ENCODE measurements at places on chromosomes 16 and 17.

- no peak for DNase-seq
These were observed 9.6 kb upstream of the ALDH3A1 start for GRCh38 chr17:19757536-19758180.

DNA sequence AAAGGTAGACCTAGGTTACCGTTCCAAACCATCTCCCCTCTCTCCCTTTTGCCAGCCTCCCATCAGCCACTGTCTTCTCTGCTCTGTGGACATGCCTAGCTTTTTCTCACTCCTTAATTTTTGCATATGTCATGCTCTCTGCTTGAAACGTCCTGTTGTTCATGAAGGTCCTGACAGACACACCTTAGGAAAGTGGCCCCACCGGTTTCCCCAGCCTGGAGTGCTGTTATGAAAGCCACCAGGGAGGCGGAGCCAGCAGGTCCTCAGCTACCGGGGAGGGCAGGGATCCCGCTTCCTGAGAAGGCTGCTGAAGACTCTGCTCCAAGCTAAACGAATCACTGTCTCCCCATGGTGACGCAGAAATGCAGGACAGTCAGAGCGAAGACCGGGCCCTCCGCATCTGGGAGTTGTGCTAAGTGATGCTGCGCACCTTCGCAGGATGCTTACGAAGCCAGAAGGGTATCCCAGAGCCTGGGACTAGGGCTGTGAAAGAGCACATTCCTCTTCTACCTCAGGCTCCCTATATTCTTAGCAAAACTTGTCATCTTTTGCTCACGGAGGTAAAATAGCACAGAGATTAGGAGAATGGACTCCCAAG is 2.3 kb upstream of the SLC16A11 start:
- DNase-seq, result no peak

GRCh38 chr16:29858149-29858849 is 4.7 kb downstream of the CDIPT start:
- DNase-seq, result no peak

DNA sequence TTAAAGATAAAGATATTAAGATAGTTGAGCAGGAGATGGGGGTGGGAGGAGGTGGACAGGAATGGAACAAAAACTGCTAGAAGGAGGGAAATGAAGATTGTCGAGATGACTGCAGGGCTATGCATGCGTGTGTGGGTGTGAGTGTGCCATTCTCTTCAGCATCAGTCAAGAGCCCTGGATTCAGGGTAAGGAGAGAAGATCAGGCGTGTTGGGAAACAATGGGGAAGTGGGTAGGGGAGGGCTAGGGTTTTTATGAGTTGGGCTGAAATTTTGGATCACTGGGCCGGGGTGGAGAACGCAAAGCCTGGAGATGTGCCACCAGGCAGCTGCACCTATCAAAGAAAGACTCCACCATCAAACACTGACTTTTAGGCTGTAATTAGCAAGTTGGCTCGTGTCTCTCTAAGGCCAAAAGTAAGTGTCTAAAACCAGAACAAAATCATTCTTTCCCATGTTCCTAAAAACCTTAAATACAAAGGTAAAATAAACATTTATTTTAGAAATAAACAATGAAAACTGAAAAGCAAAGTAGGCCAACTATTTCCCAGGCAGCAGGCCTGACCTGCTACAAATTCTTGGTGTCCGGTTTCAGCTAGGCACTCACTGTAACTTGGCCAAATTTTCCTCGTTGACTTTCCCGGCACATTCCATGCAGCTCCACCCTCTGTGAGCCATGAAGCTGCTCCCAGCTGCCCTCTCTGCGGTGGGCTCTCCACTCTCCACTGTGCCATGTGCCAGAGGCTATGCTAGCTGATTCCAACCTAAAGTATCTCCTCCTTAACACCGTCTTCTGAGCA is 4.2 kb downstream of the CDRT4 start:
- no peak for DNase-seq

GRCh38 chr17:40230670-40231069 is 11.6 kb downstream of the WIPF2 start:
- no peak for DNase-seq

GRCh38 chr17:51921500-51921899 is 237.0 kb downstream of the CA10 start:
- DNase-seq, result no peak

GRCh38 chr16:86011532-86011931 is 112.6 kb downstream of the IRF8 start:
- no peak for DNase-seq

DNA sequence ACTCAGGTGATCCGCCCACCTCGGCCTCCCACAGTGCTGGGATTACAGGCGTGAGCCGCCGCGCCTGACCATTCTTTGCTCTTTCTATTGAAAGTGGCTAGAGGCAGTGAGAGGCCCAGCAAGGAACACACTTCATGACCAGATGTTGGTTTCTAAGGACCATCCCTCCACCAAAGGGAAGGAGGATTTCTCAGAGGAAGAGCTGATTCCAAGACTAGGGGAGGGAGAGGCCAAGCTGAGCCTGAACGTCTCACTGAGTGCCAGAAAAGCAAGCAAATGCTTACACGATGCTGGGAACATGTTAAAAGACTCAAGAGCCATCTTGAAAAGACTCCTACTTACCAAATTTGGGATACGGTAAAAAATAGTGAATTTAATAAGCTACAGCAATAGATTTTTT is 79.2 kb downstream of the MRM3 start:
- no peak for DNase-seq

- no peak for DNase-seq
These were observed 9.9 kb upstream of the TMEM114 start for GRCh38 chr16:8600144-8600775.

DNA sequence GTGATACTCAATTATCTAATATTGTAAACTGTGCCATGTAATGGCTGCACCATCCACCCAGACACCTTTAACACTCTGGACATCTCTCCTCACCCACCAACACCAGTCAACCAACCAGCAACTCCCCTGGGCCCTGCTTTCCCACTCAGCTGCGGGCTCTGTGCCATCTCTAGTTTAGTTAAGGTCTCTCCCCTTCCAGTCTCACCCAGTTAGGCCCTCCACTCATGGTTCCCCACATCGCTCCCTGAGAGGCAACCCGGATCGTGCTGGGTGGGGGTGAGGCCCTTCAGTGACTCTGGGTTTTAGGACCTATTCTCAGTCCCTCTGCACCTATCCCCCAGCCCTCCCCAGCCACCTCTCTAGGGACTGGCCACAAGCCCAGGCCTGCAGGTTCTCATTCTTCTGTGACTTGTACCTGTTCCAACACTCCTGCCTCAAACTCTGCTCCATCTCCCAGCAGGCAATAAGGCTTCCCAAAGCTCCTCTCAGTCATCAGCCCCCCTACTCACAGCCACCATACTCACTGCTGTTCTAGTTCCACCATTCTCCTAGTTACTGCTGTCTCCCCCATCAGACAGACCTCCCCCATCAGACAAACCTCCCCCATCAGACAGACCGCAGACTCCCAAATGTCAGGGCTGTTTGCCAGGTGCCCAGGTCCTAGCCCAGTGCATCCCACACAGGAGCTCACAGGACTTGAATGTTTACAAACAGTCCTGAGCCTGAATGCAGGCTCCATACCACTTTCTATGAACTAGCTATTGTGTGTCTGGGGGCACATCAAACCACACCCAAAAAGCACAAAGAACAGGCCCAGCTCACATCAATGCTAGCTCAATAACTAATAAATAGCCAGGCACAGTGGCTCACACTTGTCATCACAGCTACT is 2.6 kb downstream of the TK2 start:
- DNase-seq, result no peak

- DNase-seq, result no peak
These were observed 18.2 kb downstream of the IRX3 start for GRCh38 chr16:54268340-54268739.

- no peak for DNase-seq
These were observed 10.1 kb upstream of the TANGO6 start for GRCh38 chr16:68833251-68833650.

DNA sequence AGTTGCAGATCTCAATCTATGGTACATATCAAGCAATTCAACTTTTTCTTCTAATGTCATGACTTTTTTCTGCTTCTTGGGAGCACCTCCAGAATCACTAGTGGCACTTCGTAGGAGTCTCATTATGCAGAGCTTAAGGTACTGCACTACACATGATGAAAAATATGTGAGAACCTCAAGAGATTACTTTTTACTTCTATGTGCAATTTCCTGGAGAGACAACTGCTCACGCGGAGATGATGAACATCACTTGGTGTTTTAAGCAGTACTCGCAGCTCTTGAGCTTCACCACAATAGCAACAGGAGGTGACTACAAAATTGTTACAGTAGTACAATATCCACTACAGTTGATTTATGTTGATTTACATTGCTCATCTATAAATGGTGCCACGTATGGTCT is 79.7 kb downstream of the MRTFB start:
- no peak for DNase-seq

GRCh38 chr16:22225060-22225459 is 19.0 kb downstream of the EEF2K start:
- no peak for DNase-seq

GRCh38 chr17:79085154-79085920 is 10.7 kb downstream of the ENGASE start:
- DNase-seq, result no peak

DNA sequence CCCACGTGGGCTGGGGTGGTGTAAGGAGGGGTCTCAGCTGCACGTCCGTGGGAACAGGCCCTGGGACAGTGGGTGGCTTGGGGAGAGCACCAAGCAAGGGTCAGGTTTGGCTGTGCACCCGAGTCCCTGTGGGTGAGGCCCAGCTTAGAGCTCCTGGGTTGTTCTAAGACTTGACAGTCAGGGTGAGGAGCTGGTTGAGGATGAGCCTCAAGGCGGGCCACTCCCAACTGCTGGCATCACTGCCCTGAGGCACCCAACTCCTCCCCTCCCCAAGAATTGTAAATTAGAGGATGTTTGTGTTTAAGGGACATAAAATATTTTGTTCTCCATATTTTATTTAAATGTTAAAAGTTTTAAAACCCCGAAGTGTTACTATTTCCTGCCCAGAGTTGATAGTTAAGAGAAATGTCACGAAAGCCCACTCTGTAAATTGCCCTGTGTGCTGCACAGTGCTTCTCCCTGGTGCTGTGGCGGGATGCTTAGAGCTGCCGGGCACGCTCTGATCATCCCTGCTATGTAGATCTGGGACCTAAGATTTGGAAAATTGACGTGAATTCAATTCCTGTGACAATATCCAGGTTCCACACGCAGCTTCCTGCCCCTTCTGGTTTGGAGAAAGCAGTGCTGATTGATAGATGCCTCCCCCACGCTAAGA is 15.9 kb downstream of the ZC3H18 start:
- DNase-seq, result no peak

DNA sequence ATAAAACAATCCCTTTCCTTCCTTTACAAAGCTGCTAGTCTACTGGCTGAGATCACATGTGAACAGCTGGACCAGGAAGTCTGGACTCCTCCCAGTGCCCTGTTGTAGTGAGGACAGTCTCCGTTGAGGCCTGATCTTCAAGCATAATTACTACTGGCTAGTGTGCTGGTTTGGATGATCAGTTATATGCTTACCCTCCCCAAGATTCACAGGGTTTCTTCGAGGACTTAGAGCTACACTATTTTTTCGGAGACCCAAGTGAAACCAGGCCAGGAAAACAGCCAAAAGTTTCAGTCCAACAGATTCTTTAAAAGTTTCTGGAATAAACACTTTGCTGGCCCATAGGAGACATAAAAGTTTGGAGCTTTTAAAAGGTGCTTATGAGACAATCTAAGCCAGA is 194.9 kb upstream of the CDH11 start:
- no peak for DNase-seq

DNA sequence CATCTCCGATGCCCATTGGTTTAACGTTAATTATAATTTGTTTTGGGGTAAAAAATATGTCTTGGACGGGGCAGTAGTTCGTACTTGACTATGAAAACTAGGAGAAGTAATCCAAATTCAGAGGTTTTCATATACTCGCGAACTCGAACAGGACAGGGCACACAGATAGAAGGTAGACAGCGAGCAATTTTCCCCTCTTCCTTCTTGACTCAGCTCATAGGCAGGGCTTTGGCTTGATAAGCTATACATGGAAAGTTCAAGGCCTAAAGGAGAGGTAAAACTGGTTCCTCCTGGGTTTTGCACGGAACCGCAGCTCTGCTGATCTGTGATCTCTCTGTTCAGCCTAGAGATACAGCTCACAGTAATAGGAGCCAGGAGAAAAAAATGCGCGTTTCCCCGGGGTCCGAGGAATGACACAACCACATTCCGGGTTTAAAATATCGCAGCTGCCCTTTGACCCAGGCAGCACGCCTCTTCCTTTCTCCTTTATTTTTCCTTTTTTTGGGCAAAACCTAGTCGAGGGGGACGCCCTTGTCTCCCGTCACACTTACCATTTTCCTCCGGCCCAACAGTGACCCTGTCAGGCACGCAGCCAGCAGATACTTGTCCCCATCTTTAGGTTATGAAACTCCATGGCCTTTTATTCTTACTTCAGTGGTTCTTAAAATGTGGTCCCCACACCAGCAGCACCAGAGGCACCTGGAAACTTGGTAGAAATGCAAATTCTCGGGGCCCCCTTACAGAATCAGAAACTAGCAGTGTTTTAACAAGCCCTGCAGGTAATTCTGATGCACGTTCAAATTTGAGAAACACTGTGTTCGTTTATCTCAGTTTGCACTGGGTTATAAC is 1.7 kb upstream of the LASP1 start:
- no peak for DNase-seq

DNA sequence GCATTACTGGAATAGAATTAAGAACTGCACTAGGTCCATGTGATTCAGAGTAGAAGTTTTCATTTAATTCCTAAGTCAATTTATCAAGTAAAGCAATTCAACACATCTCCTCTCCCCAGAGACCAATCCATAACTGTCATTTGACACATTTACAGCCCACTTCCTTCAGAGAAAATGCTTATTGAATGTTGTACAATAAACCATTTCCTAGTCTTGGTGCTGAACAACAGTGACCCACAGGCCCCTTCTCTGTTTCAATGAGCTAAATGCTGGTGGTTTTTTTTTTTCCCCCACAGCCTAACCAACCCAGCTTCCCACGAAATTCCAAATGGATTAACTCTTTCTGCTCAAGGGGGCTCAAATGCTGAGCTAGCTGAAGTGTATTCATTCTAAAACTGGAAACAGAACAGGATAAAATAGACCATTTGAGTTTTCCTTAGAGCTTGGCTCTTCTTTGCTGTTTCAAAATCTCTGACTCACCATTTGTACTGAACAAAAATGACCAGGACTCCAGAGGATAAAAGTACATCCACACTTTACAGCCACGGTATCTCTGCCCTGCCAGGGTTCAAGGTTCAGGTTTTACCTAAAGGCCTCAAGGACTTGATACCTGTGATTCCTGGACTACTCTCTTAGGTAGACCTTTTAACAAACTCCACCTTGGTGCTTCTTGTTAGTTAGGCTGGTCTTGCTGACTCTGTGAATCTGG is 62.3 kb downstream of the TMEM100 start:
- DNase-seq, result no peak

GRCh38 chr16:10590342-10590741 is 9.9 kb upstream of the EMP2 start:
- no peak for DNase-seq
